Thoracic aorta (tissue), 2 donors: ENCODE measurements at places on chromosomes 7 and 10. TPM values are rescaled to one million over a fixed set of nuclear protein-coding genes. Genes with fewer than 3 reads are reported as not detected.

GRM3 gene
- total RNA-seq, result not detected

NPTX2 gene
- 99.9 TPM for total RNA-seq

STN1 gene
- 11.6 TPM for total RNA-seq

CUBN gene
- total RNA-seq, result 4.6 TPM
